ENCODE measurements at places on chromosomes 7 and 10.

DNA sequence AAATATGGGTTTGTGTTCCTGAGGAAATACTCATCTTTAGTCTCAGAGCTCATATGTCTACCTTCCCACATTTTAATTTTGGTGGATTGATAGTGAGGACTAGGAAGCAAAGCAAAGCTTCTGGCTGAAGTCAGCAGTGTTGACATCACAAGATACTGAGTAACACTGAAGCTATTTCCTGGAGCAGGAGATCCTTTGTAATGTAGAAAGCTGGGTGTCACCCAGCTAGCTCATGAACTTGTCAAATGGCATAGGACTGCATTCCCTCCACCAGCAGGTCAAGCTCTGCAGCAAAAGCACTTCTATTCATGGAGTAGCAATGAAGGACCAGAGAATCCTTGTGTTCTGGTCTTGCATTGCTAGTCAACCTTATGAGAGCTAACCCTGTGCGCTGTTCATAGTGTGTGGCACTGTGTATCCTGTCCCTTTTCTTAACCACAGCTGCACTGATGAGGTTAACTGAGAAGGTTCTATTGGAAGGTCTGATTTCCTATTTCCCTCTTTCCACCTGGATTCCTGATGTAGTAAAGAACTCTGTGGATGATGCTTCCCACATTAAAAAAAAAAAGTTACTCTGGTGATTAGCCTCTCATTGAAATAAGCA lies 94.8 kb upstream of the ZNF804B start:
- DNase-seq = no peak

GRCh38 chr10:126242397-126243260 lies 145.6 kb downstream of the ADAM12 start:
- DNase-seq = no peak

DNA sequence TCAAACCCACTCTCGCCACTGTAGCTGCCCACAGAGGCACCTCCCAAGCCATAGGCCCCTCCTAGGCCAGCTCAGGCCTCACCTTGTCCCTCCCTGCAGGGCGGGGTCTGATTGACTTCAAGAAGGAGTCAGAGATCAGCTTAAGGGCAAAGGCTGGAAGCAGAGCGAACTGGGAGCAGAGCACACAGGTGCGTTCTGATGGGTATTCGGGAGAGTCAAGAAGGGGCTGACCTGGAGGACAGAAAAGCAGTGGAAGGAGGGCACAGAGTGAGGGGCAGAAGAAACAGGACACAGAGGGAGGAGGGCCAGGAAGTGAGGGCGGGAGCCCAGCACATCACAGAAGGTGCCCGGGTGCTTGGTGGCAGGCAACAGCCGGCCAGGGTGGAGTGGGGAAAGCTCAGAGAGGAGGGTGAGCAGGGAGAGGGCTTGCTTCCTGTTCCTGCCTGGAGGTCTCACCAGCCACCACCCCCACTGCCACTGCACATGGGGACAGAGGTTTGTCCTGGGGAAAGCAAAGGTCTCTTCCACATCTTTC lies at the start of gene AOC1:
Gene AOC1, plus strand, starts transcription at position 147 of the 535 bp plus-strand sequence. CDS start 3,954 bp downstream, outside the sequence.
- no peak for DNase-seq

GRCh38 chr7:138665249-138665648 lies 35.9 kb downstream of the SVOPL start:
- DNase-seq = no peak

DNA sequence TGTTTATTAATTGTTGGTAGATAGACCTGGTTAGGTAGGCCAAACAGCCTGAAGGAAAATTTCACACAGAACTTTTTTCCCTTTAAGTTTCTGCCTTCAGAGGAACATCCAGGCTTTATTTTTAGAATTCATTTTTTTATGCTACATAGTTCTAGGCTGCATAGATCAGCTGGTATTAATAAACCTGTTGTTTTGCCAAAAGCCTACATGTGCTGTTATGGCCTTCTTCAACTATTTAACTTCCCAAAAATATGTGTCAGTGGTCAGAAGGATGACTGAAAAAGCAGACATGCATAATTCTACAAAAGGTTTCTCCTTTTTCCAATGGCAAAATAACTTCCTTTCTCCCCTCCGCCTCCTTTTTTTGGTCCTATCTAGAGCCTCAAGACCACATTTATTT lies 303.0 kb upstream of the DKK1 start:
- no peak for DNase-seq
